ENCODE measurements at places on chromosomes 7 and 10. TPM values are rescaled to one million over a fixed set of nuclear protein-coding genes. Genes with fewer than 3 reads are reported as not detected.
A peak's percentile ranks its signal among the peaks of the same experiment; 100 is the strongest.

The CPN1 gene
- not detected for total RNA-seq

The EMX2 gene
- 1.5 TPM for total RNA-seq

The SUN3 gene
- total RNA-seq, result 4.5 TPM

The GPRIN2 gene
- total RNA-seq, result 16.9 TPM

The ITPRID1 gene
- total RNA-seq, result 0.17 TPM

The EPHB6 gene
- total RNA-seq, result 122 TPM

The ARHGEF35 gene
- 9.7 TPM for total RNA-seq

The HACD1 gene
- 35.3 TPM for total RNA-seq

DNA sequence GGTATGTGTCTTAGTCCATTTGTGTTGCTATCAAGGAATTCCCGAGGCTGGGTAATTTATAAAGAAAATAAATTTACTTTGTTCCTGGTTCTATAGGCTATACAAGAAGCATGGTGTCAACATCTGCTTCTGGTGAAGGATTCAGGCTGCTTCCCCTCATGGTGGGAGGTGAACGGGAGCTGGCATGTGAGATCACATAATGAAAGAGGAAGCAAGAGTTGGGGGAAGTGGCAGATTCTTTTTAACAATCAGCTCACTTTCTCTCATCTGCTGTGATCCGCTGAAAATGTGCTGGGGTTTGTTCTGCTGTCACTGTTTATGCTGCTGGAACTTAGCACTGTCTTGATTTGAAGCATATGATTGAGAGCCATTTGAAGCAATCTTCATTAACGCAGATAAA is 730.0 kb upstream of the SORCS1 start:
- no peak for DNase-seq

DNA sequence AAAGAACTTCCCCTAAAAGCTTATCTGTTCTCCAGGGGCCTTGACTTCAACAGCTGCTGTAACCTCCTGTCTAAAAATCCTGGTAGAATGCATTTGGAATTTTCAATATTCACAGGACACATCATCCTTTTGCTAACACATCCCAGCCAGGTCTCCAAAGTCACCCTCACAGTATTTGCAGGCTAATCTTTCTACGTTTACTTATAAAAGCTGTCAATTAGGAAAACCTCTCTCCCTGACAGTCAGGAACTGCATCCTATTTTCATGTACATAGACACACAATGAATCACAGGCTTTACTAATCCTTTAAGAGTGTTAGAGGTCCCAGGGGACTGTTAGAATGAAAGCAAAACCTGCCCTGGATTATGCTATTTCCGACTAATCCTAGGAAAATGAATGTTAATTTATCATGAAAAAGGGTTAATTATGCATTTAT is 102.2 kb downstream of the GFRA1 start:
- DNase-seq, result no peak

DNA sequence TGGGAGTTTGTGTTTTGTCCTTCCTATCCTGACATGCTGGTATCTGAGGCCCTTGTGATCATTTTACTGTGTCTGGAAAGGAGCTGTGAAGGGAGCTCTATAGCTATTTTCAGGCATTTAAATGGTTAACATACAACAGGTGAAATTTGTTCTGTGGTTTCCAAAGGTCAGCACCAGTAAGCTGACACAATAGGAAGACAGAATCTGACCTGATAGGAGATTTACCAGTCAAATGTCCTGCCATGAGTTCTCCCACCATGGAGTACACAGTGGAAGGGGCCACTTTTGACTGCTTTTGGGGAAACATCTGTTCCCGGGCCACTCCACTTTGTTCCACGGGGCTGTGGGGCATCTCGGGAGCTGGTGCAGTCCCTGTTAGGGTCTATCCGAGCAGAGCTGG is 17.6 kb downstream of the FKBP6 start:
- DNase-seq, result no peak

DNA sequence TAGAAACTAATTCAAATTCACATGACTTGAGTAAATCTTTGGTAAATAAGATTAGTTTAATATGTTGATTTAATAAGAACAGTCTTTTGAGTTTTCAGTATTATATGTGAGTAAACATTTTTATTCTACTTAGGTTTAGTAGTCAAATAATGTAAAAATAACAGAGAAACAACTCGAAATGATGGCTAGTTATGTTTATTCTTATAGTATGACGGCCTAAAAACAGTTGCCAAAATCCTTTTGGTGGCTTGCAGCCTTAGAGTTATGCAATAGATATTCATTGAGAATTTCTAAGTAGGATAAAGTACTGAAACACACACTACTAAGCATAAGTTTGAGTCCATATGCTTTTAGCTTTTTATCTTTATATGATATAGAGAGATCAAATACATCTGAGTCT is 184.8 kb downstream of the GNAI1 start:
- no peak for DNase-seq

DNA sequence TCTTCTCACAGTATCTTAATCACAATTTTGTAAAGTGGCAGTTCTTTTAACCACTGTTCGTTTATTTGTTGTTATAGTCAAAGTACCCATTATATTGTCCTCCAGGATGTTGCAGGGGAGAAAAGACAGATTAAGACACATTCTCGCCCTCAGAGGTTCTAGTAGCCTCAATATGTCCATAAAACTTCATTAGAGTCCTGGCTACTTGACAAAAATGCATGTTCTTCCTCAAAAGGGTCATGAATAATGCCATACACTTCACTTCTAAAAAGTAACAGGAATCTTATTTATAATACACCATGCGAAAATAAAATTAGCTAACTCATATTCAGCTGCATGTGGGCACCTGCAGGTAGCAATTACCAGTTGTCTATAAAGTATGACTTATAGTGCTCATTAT is 109.3 kb upstream of the ANK3 start:
- DNase-seq, result no peak

GRCh38 chr7:52283335-52283734 is 752.1 kb upstream of the POM121L12 start:
- no peak for DNase-seq

- DNase-seq, result peak; percentile 59
Observed at GRCh38 chr10:22466763-22467334, 121.6 kb downstream of the SPAG6 start.

DNA sequence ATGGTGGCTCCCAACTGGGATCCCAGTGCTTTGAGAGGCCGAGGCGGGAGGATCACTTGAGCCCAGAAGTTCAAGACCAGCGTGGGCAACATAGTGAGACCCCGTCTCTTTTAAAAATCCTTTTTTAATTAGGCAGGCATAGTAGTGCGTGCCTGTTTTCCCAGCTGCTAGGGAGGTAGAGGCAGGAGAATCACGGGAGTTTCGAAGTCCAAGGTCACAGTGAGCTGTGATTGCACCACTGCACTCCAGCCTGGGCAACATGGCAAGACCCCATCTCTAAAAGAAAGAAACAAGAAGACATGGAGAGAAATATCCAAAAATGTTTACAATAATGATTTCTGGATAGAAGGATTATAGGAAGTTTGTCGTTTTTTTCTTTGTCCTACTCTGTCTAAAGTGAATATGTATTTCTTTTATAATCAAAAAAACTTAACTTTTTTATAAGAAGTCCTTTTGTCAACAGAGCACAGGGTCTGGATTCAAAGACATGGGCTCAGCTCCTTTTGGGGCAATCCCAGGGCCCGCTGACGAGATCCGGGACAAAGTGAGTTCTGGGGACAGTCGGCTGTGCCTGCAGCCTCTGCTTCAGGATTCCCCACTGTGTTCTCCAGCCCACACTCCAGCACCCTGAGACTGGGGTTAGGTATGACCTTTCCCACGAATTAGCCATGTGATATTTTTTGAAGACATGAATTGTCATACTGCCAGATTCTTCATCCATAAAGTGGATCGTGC is 45.6 kb downstream of the PDGFA start:
- DNase-seq, result no peak

GRCh38 chr7:20238194-20238753 is 21.1 kb upstream of the MACC1 start:
- no peak for DNase-seq

DNA sequence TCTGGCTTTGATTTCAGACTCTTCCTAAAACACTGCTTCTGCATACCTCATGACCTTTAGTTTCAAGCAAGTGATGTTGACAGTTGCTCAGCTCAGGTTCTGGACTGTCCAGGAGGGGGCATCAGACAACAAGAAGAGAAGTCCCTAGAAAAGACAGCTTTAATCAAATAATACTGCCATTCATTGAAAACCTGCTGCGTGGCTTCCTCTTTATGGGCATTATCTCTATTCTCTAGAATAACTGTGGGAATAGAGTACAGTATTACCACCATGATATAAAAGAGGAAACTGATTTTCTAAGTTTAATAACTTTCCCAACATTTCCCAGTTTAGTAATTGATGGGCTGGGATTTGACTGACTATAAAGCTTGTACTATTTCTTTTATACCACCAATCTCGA is 170.4 kb downstream of the SNX13 start:
- DNase-seq, result peak; percentile 61

- DNase-seq, result no peak
Observed at GRCh38 chr7:2735744-2736143, 47.7 kb downstream of the AMZ1 start.

- DNase-seq, result no peak
Observed at GRCh38 chr7:137583172-137583571, 239.6 kb upstream of the PTN start.

DNA sequence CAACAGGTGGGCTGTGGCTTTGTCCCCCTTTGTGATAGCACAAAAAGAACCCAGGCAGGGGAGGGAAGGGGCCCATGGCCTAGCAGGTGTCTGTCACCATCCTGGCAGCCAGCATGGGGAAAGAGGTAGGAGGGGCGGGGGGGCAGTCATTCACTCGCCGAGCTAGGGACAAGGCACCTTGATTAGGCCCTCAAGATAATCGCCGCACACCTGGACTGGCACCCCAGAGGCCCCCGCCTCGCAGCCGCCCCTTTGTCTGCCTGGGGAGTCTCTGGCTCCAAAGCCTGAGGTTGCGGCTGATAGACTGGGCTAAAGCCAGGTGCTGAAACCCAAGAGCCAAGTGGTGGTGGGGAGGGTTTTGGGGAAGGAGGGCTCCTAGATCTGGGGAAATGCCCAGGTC is 151.2 kb upstream of the PCBD1 start:
- no peak for DNase-seq

DNA sequence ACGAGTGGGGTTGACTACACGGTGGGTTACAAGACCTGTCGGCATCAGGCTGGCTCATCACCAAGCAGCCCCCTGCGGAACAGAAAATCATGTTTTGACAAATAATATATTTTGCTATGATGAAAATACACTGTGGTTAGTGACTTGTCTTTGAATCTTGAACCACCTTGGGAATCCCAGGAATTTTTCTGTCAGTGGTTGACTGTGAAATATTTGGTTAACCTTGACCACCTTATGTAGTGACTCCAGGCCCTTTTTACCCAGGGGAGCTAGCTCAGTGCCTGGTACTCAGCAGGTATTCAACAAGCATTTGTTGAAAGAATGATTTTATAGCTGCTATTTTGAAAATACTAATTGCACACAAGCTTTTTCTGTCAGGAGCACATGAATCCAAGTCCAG is 406.0 kb downstream of the PHF14 start:
- no peak for DNase-seq

DNA sequence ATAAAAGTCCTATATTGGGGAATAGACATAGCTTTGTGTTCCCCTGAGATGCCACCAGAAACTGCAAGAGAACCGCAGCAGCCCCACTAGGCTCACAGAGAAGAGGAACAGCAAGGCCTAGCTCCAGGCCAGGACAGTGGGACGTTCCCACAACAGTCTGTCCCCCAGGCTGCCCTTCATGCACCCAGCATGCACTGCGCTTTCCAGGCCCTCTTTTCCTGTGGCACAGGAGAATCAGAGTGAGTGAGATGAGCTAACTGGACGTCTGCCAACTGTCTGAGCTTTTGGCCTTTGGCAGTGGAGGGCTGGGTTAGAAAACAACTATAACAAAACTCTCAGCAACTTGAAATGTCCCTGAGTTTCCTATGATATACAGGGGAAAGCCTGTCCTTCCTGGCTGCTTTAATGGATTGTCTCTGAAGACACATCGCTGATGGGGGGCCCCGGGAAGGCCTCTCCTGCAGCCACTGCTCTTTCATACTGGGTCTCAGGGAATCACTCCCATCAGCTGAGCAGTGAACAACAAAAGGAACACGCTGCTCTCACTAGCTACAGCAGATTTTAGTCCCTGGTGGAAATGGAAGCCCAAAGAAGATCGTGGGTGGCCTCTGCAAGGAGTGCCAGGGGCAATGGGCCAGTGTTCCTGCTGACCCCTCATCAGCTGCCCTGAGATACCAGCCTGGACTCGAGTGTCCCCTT is 53.5 kb downstream of the PODXL start:
- no peak for DNase-seq
